ENCODE measurements at places on chromosomes 3 and 15. TPM values are rescaled to one million over a fixed set of nuclear protein-coding genes. Genes with fewer than 3 reads are reported as not detected.

The IL20RB gene
- polyA plus RNA-seq, result 4.0 TPM

The FEZF2 gene
- not detected for polyA plus RNA-seq

The MCF2L2 gene
- 0.05 TPM for polyA plus RNA-seq

The P2RY14 gene
- not detected for polyA plus RNA-seq

The CD96 gene
- polyA plus RNA-seq, result 0.18 TPM

The BFSP2 gene
- polyA plus RNA-seq, result not detected

The XCR1 gene
- polyA plus RNA-seq, result not detected

The KLHL6 gene
- not detected for polyA plus RNA-seq

The CHDH gene
- 0.13 TPM for polyA plus RNA-seq

The GP5 gene
- 0.02 TPM for polyA plus RNA-seq

The THRB gene
- polyA plus RNA-seq, result 0.83 TPM

The CCDC54 gene
- not detected for polyA plus RNA-seq

The LTF gene
- not detected for polyA plus RNA-seq

The NR1I2 gene
- not detected for polyA plus RNA-seq

- DNase-seq, result no peak
Observed at GRCh38 chr3:51751287-51751686, 27.8 kb downstream of the IQCF6 start.

DNA sequence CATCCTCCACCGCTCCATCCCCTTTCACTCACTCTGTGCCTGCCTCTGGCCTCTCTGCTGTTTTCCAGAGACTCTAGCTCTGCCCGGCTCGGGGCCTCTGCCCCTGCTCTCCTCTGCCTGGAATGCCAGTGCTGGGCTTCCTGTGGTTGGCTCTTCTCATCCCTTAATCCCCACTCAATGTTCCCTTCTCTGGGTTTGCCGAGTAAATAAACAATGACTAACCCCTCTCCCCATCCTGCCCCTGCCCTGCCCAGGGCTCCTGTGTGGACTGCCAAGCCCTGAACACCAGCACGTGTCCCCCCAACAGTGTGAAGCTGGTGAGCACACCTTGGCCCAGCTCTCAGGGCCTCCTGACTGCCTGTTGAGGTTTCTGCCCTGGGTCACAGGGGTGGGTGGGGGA, 12.2 kb downstream of the STAB1 start:
- DNase-seq, result no peak

GRCh38 chr3:52816199-52816598, 14.3 kb downstream of the ITIH4 start:
- DNase-seq, result no peak

GRCh38 chr3:87350367-87351199, 74.2 kb upstream of the POU1F1 start:
- no peak for DNase-seq

DNA sequence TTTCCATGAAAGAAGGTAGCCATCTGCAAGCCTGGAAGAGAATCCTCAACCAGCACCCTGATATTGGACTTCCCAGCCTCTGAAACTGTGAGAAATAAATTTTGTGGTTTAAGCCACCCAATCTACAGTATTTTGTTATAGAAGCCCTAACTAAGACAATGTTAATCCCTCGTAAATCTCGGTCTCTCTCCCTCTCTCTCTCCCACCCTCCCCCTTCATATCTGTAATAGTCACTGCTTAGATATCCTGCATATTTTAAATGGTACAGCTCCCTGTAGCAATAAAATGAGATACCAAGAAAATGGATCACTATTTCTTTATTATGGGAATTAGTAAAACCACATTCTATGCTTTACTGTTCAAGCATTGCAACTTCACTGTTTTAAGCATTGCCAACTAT, 21.0 kb upstream of the FAM174B start:
- DNase-seq, result no peak

DNA sequence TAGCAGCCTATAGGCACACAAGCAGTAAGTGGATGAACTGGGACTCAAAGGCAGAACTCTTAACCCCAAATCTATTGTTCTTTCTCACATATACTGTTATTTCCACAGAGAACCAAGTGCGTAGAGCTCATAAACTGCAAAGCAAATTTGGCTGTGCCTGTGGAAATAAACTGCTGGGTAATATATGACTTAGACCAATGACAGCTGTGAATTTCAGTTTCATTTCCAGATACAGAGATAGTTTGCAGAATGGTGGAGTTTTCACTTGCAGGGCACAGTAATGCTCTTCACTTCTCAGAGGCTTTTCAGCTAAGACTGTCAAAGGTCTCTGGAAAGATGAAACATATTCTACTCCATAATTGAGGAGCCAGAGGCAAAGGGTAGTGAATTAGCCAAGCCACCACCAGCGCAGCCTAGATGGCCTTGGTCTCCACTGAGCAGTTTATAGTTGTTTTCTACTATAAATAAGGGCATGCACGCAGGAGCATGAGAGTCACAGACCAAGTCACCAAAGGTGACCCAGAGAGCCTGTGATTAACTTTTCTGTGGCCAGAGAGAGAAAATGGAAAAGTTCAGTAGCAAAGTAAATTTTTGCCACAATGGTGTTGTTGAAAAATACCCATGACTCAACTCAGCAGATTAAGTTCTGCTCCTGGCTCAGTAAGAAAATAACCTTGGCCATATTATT, 180.7 kb upstream of the GRM7 start:
- no peak for DNase-seq

GRCh38 chr15:64836023-64836536, 5.6 kb upstream of the PLEKHO2 start:
- no peak for DNase-seq

GRCh38 chr3:160780245-160780644, 24.2 kb downstream of the PPM1L start:
- DNase-seq, result no peak

- DNase-seq, result no peak
Observed at GRCh38 chr3:151467069-151467468, 6.2 kb upstream of the IGSF10 start.

- DNase-seq, result peak; percentile 35
Observed at GRCh38 chr3:27312044-27312668, 57.0 kb downstream of the NEK10 start.

DNA sequence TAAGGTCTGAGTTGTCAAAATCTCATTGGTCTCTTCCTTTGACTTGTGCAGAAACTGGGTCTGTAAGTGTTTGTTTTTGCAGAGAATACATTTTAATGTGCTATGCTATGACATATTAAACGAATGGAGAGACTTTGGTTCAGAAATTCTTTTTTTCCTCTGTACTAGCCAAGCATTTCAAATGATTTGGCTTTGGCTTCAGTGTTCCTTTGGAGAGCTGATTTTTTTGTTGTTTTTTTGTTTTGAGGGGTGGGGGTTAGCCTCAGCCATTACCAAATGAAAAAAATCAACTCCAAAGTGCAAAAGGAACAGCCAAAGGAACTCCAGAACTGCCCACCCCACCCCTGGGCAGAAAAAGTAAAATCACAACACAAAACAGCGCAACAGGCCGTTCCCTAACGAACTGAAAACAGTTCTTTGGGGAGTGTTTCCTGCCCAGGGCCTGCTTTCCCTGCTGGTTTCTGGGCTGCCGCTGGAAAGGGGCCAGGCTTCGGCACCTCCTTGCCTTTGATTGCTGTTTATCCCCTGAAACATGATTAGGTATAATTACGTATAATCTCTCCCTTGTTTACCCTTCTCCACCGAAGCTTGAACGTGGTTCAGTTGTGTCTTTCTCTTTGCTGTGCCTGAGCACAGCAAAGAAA, 57.6 kb upstream of the NEO1 start:
- DNase-seq, result no peak

DNA sequence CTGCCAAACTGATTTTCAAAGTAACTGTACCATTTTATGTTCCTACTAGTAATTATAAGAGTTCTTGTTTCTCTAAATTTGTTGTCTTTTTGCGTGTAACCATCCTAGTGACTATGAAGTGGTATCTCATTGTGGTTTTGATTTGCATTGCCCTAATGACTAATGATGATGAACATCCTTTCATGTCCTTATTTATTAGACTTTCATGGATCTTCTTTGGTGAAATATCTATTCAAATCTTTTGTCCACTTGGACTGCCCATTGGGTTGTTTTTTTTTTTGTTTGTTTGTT, 3.6 kb downstream of the OXSR1 start:
- no peak for DNase-seq

GRCh38 chr3:112460519-112461195, 38.6 kb downstream of the BTLA start:
- no peak for DNase-seq

GRCh38 chr15:78211189-78211921, 23.0 kb downstream of the ACSBG1 start:
- no peak for DNase-seq

- DNase-seq, result no peak
Observed at GRCh38 chr3:188396900-188397299, 242.9 kb downstream of the LPP start.

- DNase-seq, result no peak
Observed at GRCh38 chr3:24004171-24004938, 59.3 kb downstream of the NR1D2 start.

DNA sequence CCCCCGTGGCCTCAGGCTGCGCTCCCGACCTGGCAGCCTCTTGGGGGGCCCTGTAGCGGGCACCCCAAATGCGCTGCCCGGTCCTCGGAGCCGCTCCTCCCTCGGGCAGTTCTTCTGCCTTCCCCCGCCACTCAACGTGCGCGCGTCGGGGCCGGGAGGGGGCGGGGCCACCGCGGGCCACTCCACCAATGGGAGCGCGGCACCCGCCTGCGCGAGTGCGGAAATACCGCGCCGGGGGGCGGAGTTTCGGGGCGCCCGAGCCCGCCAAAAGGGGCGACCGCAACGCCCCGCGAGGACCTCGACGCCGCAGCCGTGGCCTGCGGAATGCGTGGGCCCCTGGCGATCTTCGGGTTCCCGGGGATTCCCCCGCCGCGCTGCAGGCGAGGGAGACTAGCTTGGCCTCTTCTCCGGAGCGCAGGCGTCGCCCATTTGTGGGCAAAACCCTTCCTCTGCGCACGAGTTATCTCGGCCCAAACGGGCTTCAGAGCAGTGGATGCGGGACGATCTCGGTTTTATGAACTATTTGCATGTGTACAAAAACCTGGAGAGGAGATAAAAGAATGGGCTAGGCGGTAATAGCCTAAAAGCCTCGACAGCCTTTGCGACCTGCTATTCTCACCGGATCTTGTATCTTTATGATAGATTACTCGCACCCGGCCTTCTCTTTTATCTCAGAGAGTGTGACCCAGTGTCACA, at the start of gene TASOR:
TASOR (minus strand) TSS at position 144 of the 696 bp plus-strand sequence. CDS start 259 bp downstream, outside the sequence.
- DNase-seq, result peak; percentile 11

GRCh38 chr3:13851091-13851849, 28.6 kb downstream of the WNT7A start:
- no peak for DNase-seq

DNA sequence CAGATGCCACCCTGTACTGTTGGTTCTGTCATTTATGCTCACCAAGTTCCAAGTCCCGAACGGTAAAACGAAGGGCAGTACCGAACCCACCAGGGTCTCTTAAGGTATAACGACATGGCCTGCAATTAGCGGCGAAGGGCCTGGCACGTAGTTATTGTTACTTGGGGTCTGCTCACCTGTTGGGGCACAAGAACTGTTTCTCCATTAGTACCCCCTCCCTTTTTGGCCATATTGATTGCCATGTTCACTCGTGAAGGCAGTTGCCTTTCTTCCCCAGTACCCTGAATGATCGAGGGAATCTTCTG, 435 bp downstream of the IL17RB start:
- DNase-seq, result no peak

DNA sequence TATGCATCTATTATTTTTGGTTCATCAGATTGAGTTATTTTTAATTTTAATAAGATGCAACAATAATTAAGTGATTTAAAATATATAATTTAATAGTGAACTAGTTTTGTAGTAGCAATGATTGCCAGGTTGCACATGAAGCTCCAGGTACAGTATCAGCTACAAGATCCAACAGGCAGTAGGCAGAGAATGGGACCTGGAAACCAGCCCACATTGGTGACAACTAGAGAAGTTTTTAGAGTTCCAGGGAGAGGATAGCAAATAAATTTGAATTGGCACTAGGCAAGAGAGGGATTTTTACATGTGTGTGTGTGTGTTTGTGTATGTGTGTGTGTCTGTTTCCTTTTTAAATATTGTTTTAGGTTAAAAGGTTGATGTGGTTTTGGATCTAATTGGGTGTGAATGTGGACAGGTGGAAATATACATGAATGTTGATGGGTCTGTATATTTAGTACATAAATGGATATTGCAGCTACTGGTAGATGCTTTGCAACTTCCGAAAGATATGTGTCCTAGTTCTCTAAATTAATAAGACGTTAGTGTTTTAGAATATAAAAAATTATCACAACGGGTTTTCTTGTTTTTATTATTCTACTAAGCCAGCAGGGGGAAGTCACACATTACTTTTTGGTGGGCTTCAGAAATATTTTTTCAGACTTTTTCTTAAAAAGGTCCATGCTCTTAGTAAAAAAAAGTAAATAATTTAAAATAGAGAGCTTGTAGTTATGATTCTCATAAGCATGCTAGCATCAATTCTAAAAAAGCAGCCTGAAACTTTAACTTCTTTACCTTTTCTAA, 110.1 kb upstream of the GBE1 start:
- no peak for DNase-seq

DNA sequence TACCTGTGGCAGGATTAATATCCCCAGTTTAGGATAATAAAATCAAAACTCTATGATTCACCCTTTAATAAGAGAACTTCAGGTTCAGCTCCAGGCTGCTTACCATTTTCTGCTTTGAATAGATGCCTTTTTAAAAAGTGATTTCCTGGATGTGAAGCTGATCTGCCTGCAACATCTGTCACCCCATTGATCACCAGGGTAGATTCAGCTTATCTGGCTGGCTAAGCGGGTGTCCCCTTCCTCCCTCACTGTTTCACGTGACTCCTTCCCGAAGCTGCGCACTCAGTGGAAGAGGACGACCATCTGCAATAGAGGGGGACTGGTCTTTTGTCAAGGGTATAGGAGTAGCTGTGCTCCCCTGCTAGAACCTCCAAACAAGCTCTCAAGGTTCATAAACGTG, 128.1 kb downstream of the IL1RAP start:
- no peak for DNase-seq

- DNase-seq, result peak; percentile 96
Observed at GRCh38 chr15:67125589-67126502, 60.4 kb downstream of the SMAD3 start.

DNA sequence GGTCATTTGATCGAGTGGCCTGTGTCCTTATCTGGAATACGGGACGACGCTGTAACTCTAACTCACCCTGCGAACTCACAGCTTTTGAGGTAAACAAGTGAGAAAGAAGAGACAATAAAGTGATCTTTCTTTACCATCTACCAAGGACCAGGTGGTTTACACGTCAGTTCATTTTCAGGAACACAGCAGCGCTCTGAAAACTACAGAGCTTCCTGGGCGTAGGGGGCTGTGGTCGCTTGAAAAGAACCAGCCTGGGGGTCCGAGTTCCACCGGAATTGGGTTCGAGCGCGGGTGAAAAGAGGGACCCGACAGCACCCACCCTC, 357 bp downstream of the KIAA1143 start:
- DNase-seq, result no peak
